Stimulated activated CD8-positive, alpha-beta memory T cell treated with anti-CD3 and anti-CD28 coated beads, Interleukin-4, amount 100 ng/mL, for 1 hour (primary cell): ENCODE measurements at places on chromosomes 2 and 18.

- no peak for DNase-seq
Measured at GRCh38 chr18:10057894-10058791, 144.3 kb downstream of the VAPA start.

DNA sequence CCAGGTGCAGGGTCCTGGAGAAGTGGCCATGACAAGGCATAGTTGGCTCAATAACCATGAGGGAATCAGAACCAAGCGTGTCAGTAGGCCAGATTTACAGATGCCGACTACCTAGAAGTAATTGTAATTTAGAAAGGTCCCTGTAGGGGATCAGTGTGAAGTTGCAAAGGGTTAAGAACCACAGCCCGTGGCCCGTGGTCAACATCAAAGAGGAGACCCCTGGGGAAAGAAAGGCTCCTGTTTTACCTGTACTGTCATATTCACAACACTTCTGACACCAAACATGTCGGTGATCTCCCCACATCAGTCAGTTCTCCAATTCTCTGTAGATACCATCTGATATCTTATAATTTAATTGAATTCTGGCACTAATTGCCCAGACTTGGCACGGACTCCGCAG lies 31.0 kb downstream of the SP100 start:
- no peak for DNase-seq

DNA sequence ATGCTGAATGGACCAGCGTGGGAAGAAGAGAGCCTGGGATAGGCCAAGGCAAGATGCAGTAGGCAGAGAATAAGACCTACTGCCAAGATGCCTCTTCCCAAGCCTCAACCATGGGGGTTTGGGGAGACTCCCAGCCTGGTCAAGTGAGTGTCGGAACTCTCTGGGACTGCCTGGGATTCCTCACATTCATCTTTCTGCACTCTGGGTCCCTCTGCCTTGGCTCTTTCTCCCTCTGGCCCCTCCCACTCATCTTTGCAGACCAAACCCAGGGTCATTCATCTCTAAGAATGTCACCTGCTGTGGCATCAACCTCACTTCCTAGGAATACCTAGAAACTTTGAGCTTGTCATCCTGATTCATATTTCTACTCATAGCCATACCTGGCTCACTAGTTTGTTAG lies 211.3 kb upstream of the HNRNPA3 start:
- DNase-seq: no peak

DNA sequence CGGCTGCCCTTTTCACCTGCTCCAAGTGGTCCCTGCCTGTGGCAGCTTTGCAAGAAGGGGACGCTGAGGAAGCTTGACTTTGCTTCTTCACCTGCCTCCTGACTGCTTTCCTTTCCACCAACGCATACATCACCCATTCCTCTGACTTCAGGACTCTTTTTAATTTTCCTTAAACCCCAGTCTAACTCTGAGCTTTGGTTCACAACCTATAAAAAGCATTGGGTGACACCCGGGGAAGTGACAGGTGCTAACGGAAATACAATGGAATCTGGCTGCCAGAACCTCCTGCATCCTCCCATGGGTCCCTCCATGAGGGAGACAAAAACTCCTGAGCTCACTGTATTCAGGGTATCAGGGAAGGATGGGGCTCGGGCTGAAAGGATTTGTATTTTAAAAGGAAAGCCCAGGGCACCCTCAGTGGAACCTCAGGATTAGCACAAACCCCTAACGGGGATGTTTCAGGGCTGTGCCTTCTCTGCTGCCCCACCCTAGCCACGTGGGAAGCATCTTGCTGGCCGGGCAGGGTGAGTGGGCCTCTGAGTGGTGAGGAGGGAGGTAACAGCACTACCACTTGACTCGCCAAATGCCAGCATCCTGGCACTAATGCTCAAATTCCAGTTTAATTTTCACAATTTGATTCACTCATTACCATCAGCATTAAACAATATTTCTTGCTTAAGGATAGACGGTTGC lies 284.8 kb downstream of the CELF4 start:
- no peak for DNase-seq

DNA sequence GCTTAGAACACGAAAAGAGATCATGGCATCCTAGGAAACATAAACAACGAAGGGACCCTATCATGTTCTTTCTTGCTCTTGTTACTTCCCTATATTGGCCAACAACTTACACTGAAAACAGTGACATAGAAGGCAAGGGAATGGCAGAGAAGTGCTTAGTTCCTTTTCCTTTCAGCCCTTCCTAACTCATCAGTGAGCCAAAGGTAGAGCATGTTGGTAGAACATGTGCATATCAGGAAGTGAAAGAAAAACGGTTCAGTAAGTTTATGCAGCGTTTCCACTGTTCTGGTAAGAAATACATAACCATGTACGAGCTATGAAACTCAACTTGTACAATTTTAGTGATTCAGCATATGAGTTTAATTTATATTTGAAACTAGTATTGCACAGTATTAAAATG lies 21.7 kb downstream of the AKAIN1 start:
- DNase-seq: no peak

DNA sequence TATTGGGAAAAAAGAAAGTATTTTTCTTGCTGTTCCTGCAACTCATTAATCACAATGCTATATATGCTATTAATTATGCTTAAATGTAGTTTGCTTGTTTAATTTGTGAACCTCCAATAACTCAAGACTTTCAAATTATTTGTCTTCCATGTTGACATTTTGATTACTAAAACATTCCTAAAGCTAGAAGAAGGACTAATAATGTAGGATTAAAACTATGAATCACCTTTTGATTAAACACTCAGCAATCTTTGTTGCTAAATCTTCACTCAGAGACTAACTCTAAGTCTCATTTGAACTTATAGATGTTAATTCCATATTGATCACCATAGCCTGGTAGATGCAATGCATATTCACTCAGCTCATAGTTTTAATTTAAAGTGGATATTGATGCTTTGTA lies 524.6 kb upstream of the ZEB2 start:
- no peak for DNase-seq

DNA sequence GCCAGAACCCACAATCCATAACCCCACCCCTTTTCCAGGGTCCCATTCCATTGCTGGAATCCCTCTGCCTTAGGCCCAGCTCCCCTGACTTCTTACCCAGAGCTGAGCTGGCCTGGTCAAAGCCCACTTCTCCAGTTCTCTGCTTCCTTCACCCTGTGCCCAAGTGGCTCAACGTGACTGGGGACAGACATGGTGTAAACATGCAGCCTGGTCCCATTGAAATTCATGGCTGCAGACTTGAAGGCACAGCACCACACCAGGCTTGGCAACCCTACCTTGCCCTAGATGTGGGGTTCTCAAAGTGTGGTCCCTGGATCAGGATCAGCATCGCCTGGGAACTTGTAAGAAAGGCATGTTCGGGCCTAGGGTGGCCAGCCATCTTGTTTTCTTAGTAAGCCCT lies 3.7 kb downstream of the HS1BP3 start:
- no peak for DNase-seq

- DNase-seq: no peak
Measured at GRCh38 chr2:157792335-157793052, 83.6 kb downstream of the ACVR1 start.

GRCh38 chr2:132849118-132849517 lies 179.1 kb upstream of the LYPD1 start:
- DNase-seq: no peak

DNA sequence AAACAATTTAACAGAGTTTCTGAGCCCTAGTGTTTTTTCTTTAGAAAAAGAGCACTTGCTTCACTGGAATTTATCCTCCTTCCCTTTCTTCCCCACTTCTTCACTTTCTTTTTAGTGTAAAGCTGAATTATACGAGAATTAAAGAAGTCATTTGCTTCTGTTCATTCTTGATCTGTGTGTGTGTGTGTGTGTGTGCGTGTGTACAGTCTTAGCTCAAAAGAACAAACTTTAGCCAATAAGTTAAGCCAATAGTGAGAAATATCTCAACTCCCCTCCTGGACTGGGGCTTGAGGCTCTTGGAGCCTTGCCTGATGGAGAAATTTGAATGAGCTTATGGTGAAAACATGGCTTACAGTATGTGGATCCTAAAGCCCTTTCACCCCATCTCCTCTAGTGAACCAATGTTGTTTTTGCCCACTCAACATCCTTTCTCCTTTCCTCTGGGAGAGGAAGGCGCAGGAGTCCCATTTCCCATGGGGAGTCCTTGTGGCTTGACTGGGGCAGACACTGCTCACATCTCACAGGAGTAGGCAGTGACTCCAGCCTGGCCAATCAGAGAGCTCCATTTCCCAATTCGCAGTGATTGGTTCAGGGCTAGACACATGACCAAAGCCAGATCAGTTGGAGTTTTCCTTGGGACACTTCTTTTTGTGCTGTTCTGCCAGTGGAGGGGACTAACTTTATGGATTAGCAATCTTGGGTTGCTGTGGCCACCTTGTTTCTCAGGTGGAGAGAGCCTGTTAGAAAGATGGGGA lies 16.3 kb upstream of the MYO3B start:
- DNase-seq: no peak

- no peak for DNase-seq
Measured at GRCh38 chr2:12335131-12335530, 381.6 kb upstream of the TRIB2 start.

DNA sequence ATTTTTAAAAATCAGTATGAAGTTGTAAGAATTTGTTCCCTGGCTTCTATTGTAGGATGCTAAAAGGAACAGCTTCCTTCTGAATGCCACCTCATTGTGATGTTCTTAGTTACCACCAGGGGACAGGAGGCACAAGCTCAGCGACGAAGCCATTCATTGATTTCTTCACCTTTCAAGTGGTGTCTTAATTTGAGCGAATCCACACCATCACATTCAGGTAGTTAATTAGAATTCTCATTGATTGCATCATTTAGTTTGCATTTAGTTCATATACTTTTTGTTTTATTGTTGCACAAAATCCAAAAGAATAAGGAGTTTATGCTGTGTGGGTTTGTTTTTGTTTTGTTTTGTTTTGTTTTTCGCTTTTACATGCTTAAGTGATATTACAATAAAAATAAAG lies 23.1 kb downstream of the CYP27C1 start:
- DNase-seq: no peak

- peak; percentile 12 for DNase-seq
Measured at GRCh38 chr18:26133652-26134051, at the start of gene PSMA8. Gene PSMA8, plus strand, starts transcription at chr18:26133869. Its CDS starts 97 bp downstream, at chr18:26133966.
